ENCODE measurements at places on chromosomes 11 and 22.
A peak's percentile ranks its signal among the peaks of the same experiment; 100 is the strongest.

DNA sequence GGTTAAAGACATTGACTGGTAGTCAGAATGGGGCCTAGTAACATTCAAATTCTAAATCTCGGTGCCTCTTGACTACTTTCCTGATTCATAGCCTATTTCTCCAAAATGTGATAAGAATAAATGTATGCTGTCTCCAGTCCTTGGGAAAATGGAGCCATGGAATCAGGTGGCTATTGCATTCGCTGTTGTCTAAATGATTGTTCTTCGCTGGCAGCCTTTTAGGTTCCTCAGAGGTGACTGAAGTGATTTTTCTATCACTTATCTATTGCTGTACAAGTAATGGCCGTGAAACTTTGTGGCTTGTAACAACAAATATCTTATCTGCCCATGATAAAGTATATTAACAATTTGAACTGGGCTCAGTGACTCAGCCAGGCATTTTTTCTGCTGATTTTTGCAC lies 15.4 kb downstream of the SRPRA start:
- DNase-seq = no peak

GRCh38 chr11:28009388-28009787 lies 98.6 kb downstream of the KIF18A start:
- DNase-seq = peak; percentile 72

DNA sequence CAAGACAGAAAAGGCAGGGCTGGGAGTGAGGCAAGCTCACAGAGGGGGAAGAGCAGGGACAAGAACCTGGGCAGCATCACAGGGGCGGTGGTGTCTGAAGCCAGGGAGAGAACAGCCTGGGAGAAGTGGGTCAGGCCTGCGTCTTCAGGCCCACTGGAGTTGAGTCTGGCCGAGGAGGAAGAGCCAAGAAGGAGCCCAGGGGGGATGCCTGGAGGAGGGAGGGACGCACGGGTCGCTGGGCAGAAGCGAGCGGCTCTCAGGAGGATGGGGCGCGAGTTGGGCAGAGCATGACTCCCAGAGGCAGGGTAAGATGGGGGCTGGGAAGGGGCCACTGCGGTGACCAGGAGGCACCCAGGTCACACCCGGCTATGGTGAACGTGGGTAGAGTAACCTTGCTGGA lies 18.5 kb downstream of the LRFN4 start:
- DNase-seq = no peak

GRCh38 chr11:61916737-61917333 lies 531 bp downstream of the RAB3IL1 start:
- no peak for DNase-seq

DNA sequence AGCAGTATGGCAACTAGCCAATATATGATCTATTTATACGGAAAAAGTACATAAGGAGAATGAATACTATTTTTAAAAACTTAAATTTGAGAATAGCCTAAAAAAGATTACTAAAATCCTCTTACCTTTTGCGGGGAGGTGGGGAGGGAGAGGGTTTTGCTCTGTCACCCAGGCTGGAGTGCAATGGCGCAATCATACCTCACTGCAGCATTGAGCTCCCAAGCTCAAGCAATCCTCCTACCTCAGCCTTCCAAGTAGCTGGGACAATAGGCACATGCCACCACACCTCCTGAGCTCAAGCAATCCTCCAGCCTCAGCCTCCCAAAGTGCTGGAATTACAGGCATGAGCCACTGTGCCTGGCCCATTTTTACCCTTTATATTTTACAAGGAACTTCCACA lies 82.0 kb downstream of the TTC28 start:
- DNase-seq = no peak

GRCh38 chr22:38081941-38082828 lies 1.8 kb downstream of the SLC16A8 start:
- DNase-seq = no peak

- DNase-seq = no peak
Measured at GRCh38 chr11:111923351-111923788, 4.7 kb downstream of the C11orf52 start.

- DNase-seq = peak; percentile 39
Measured at GRCh38 chr11:353179-353873, 16.0 kb upstream of the B4GALNT4 start.

GRCh38 chr11:14308114-14308896 lies 50.7 kb downstream of the RRAS2 start:
- DNase-seq = peak; percentile 59

DNA sequence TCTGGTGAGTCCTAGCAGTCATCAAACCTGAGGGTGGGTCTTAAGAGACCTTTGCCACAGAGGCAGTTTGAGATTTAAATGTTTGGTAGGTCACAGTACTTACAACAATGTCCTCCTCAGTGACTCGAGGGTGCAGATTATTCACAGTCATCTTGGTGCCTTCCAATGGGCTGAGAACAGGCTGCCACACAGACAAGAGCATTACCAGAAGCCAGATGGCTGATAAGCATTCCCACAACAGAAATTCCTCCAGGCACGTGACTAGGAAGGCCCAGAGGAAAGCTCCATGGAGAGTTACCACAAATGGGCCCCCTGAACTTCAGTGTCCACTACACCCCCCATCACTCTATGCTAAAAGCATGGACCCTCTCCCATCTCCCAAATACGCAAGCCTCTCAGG lies 19.2 kb downstream of the POLDIP3 start:
- DNase-seq = no peak

- DNase-seq = no peak
Measured at GRCh38 chr11:129267716-129268115, 75.6 kb upstream of the ARHGAP32 start.

- no peak for DNase-seq
Measured at GRCh38 chr11:121214861-121215260, 77.7 kb upstream of the SC5D start.

DNA sequence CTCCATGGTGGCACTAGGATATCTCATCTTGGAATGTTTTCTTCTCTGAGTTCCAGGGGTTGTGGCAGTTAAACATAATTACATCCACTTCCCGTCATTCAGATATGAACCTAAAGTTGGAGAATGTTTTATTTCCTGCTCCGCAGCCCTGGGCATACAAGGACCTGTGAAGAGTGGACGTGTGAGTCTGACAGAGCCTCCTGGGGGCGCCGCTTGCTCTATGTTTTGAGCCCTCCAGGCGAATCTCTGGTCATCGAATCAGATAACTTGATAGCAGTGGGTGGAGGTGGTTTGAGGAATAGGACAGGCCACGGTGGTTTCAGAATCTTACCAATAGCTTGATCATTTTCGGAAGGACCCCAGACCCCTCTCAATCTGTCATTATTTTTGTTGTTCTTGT lies 174.2 kb downstream of the NTM start:
- DNase-seq = no peak

GRCh38 chr11:108915666-108916065 lies 250.8 kb downstream of the DDX10 start:
- DNase-seq = no peak

GRCh38 chr11:100741866-100742625 lies 55.0 kb downstream of the ARHGAP42 start:
- DNase-seq = no peak

DNA sequence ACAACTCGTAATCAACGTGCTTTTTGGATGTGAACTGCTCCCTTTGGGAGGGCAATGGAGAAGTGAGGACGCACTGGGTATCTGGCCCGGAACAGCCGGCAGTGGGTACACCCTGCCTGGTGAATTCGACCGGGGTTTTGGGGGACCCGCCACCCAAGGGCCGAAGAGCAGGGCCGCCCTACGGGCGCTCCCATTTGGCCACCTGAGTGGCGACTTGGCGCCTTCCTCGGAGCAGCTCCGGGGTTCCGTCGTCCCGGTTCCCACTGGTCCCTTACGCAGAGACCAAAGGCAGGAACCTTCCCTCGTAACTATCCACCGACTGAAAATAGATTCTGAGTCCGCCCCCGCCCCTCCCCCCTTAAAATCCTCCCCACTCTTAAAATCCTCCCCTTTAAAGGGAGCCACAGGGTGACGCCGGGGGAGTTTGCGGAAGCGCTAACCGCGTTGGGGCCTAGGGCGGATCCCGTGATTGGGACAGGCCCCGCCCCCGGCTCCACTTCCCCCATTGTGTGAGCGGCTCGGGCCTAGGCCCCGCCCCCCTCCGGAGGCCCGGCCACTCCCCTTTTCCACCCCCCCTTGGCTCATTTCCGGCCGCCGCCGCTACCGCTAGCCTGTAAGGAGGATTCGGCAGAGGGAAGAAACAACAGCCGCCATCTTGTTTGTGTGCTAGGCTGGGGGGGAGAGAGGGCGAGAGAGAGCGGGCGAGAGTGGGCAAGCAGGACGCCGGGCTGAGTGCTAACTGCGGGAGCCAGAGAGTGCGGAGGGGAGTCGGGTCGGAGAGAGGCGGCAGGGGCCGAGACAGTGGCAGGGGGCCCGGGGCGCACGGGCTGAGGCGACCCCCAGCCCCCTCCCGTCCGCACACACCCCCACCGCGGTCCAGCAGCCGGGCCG lies 1.0 kb upstream of the EP300 start:
- DNase-seq = peak; percentile 99

DNA sequence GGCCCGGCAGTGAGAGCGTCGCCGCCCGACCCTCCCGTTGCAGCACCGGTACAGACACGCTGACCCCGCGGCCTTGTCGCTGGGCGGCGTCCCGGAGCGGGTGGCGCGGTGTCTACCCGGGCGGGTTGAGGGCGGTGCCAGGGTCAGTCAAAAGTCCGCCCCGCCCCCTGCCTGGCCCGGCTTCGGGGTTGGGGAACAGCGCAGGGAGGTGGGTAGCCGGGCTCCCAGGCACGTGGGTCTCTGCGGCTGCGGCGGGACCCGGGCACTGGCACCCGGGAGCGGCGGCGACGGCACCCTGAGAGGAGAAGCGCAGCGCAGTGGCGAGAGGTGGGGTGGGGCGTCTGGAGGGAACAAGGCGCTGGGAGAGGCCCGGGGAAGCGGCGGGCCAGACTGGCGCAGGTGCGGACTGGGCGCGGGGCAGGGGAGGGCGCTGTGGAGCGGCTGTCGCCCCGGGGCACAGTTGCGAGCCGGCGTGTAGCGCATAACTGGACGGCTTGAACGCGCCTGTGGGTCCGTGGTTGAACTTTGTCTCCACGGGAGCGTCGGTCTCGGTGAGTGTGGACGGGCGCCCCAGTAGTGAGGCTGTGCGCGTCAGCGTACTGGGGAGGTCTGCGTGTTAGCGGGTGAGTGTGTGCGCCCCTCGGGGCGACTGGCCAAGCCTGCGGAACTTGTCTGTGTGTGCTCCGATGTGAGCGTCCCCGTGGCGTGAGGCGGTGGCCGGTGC lies at the start of gene P2RY2:
Gene P2RY2, plus strand, starts transcription at position 176 of the 724 bp plus-strand sequence. CDS start 15,879 bp downstream, outside the sequence.
- peak; percentile 73 for DNase-seq

GRCh38 chr11:113481226-113481625 lies 6.0 kb upstream of the DRD2 start:
- no peak for DNase-seq
